ENCODE measurements at places on chromosomes 7 and 10. TPM values are rescaled to one million over a fixed set of nuclear protein-coding genes. Genes with fewer than 3 reads are reported as not detected.

HABP2 gene
- total RNA-seq, result not detected

CUX1 gene
- total RNA-seq, result 15.1 TPM

PTPRZ1 gene
- total RNA-seq, result not detected

CYP2W1 gene
- total RNA-seq, result not detected

FXYD4 gene
- not detected for total RNA-seq

INPP5A gene
- 22.3 TPM for total RNA-seq

ZNF736 gene
- total RNA-seq, result 6.8 TPM

MBL2 gene
- not detected for total RNA-seq

ANKRD30A gene
- not detected for total RNA-seq

DUS4L gene
- total RNA-seq, result 4.1 TPM

CDH23 gene
- under 0.01 TPM for total RNA-seq

DHX32 gene
- total RNA-seq, result 35.0 TPM

CCL24 gene
- not detected for total RNA-seq

ZNHIT1 gene
- total RNA-seq, result 83.1 TPM

NPC1L1 gene
- total RNA-seq, result not detected

Data from dermis microvascular lymphatic vessel endothelial cell (primary cell).